CD4-positive, alpha-beta T cell treated with Interleukin-21 for 1 hour (primary cell): ENCODE measurements at places on chromosomes 12 and 14.

DNA sequence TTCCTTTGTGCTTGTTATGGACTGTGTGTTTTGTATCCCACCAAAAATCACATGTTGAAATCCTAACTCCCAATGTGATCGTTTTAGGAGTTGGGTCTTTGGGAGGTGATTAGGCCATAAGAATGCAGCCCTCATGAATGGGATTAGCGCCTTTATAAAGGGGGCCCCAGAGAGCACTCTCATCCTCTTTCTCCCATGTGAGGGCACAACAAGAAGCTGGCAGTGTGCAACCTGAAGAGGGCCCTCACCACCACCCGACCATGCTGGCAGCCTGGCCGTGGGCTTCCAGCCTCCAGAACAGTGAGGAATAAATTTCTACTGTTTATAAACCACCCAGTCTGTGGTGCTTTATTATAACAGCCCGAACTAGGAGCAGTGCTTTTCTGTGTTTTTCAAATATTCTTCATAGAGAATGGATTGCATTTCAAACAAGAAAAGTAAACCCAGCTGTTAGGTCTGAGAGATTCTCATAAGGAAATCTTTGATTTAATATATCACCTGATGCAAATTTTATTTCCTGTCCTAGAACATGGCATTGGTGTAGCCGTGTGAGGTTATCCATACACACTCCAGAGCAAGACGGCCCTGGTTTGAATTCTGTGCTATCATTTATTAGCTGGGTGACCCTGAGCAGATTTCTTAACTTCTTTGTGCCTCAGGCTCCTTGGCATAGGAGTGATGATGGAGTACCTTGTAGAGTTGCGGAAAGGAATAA is 27.8 kb downstream of the HSPB8 start:
- DNase-seq: no peak

DNA sequence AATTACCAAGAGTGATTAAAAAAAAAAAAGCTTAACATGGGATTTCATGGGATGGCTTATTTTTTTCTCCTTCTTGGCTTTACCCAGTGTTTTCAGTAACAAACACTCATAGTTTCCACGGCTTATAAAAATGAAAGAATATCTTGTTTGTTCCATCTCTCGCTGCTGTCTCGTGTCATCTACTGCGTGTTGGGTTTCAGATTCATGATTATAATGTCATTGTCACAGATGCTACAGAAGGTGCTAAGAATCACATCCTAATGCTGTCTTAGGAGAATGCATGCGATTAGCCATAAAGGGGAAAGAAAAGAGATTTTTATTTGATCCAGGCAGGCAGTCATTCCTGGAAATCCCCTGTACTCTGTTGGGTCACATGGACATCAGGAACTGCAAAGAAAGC is 1267.6 kb upstream of the TMEM132C start:
- DNase-seq: no peak

DNA sequence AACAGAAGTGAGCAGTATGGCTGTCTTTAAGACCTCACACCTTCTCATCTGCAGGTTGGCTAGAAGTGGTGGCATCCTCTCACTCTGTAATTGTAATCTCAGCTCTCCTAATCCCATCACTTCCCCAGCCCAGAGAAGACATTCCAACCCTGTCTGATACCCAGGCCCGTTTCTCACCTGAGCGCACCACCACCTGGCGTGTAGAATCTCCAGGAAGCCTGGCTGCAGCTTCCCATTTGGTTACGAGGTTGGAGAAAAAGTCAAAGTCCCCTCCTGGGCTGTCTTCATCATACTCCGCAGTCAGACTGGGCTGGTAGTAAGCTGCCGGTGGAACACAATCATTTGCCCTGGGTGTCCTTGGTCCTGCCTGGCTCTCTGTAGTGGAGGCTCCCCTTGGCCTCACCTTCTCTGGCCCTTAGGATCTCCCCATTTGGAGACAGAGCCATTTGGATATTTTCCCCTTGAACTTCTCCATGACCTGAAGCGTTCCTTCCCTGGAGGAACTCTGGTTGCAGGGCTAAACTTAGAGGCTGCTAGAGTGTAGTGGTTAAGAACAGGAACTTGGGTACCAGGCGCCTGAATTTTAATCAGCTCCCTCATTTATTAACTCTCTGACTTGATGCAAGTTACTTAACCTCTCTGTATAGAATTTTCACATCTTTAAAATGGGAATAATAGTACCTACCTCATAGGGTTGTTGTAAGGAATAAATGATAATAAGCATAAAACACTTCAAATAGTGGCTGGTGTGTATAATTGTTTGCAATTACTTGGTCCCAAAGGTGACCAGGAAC is 1.8 kb downstream of the SDR39U1 start:
- DNase-seq: no peak

GRCh38 chr14:105213361-105213760 is 32.2 kb upstream of the NUDT14 start:
- DNase-seq: no peak

GRCh38 chr12:27319848-27320247 is 12.8 kb upstream of the BMAL2 start:
- no peak for DNase-seq

- no peak for DNase-seq
Measured at GRCh38 chr12:131314524-131315090, 360.9 kb downstream of the ADGRD1 start.

DNA sequence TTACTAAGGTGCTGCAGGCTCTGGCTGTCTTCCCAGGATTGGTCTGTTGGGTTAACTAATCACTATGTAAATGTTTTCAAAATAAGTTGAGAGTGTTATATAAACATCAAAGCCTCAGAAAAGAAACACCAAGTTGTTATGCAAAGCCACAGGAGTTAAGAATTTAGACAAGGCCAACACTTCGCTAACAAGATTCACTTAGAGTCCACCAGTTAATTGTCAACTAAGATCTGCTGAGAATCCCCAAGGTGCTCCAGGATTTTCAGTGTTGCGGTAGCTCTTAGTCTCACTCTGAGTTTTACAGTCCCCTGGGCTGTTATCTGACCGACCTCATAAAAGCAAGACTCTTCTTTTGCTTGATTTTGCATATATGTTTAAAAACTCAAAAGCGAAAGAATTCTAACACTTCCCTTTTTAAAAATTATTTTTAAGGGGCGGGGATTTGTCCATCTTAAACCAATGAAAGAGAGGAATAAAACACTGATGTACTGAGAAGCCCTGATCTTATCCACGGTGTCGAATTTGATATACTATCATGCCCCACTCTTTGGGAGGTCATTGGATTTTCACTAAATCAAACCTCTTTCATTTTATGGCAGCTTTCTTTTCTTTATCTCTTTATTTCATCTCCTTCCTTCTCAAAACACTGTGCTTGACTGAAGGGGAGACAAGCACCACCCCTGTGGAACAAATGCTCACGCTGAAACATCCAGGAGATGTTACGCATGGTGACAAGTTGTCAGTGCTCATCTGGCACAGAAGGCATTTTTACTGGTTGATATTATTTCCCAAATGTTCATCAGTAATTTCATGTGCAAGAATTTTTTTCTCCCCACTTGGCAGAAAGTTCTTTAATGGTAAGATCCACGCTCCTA is 7.0 kb downstream of the NIN start:
- DNase-seq: peak; percentile 31

GRCh38 chr12:108702595-108703320 is 28.6 kb downstream of the CORO1C start:
- DNase-seq: no peak

GRCh38 chr12:123748161-123748560 is 13.9 kb upstream of the DNAH10 start:
- no peak for DNase-seq

GRCh38 chr12:1575408-1576401 is 18.7 kb downstream of the FBXL14 start:
- DNase-seq: no peak

GRCh38 chr14:38761033-38761432 is 342.0 kb downstream of the SEC23A start:
- no peak for DNase-seq

- DNase-seq: no peak
Measured at GRCh38 chr14:94962166-94962575, 192.3 kb upstream of the GSC start.

- no peak for DNase-seq
Measured at GRCh38 chr12:20641106-20641505, 54.0 kb upstream of the SLCO1C1 start.

DNA sequence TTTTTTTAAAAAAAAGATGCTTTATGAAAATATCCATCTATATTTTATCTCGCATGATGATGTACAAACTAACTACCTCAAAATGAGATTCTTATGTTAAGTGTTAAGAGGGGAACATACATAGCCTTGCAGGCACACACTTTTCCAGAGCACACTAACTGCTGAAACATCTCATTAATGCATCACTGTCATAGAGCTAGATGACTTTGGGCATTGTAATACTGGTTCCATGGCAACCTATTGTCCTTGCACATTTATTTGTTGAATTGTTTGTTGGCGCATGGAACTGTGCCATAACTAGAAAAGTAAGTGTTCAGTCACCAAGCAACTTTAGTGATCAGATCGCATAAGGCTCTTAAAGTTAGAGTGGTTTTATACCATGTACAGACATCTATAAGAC is 348.3 kb downstream of the GALC start:
- DNase-seq: no peak

DNA sequence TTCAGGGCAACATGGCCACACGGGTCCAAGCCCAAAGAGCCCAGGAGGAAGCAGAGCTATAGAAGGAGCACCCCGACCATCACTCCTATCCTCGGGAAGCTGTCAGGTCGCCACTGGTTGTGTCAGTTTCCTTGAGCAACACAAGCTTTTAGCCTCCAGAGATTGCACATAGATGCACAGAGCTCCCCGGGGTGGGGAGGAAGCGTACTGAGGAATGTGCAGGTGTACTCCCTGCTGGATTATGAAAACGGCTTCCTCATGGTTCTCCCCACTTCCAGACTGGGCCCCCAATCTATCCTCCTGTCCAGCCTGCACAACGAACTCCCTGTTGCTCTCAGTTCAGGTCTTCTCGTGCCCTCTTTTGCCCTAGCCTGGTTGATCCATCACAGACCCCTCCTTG is 30.3 kb upstream of the IRF2BPL start:
- DNase-seq: no peak

DNA sequence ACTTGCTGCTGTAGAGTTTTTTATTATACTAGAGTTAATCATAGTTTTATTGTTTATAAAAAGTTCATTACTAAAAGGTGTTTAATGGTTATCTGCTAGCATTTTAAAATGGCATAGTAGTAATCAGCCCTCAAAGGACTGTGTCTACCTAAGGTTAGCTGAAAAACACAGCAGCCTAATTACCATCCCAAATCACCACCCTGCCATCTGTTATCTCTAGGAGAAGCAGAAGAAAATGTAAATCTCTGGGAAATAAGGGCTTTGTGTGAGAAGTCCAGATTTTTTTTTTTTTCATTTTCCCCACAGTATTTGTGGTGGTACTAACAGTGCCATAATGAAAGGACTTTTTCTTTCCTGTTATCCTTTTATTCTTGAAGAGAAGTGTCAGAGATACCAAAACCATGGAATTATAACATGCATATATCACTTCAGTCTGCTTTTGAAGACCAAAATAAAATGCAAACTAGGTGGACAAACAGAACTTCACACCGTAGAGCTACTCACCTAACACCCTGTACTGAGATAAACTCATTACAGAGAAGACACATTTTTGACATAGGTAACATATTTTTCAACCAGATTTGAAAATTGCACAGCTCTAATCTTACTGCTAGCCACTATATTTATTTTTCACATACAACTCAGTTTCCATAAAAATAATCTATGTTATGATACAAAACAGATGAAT is 876.2 kb downstream of the C12orf50 start:
- no peak for DNase-seq

DNA sequence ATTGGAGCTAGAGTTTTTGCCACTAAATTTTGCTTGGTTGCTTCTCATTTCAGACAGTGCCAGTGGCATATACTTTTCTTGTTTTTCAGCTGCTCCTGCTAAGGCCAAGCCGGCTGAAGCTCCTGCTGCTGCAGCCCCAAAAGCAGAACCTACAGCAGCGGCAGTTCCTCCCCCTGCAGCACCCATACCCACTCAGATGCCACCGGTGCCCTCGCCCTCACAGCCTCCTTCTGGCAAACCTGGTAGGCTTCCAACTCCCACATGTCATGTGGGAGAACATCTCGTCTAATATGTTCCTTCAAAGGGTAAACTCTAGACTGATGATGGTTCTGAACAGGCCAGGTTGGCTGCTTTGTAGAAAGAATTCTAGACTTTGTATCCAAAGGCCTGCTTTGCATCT is 11.0 kb downstream of the DLST start:
- DNase-seq: no peak

DNA sequence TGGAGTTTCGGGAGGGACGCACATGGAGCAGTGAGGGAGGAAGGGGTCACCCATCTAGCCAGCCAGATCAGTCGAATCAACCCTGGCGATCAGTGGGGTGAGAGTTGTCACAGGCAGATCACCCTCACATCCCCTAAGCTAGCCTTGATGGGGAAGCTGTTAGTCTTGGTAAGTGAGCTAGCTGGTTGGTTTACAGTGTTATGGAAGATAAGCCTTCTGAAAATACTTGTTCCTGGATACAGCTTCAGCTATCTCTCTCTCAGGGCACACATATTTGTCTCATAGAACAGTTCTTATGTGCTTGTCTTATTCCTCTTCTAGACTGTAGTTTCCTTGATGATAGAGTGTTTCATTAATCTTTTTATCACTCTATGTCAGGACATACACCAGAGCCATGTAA is 26.2 kb upstream of the MANSC4 start:
- no peak for DNase-seq

DNA sequence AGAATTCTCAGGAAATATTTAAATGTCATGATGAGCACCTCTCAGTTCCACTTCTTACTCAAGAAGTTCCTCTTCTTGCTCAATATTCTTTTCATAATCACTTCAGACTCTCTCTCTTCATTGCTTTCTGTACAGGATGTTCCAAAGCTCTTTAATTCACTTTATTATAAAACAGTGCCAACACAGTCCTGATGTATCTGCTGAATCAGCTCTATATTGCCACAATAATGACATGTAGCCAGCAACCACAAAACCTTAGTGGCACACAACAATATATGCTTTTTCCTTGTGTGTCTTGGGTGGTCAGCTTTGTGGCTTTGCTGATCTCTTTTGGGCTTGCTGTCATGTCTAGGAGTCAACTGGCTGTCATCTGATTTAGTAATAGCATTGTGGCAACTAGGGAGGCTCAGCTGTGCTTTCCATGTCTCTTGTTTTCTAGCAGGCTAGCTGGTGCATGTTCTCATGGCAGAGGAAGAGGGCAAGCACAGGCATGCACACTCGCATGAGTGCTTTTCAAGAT is 52.8 kb upstream of the SLC2A13 start:
- no peak for DNase-seq

DNA sequence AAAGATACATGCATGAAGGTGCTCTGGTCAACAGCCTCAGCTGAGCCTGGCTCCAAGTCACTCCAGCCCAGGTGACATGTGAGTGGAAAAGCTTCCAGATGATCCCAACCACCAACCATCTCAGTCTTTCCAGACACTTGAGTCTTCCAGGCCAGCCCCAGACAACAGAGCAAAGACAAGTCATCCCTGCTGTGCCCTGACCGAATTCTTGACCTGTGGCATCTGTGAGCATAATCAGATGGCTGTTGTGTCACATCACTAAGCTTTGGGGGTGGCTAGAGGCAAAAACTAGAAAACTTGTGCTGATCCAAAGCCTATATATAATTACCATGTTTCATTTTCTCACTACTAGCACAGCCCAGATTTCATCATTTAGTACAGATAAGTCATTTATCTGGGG is 50.8 kb upstream of the ISM2 start:
- no peak for DNase-seq

- no peak for DNase-seq
Measured at GRCh38 chr14:42095155-42095554, 488.5 kb downstream of the LRFN5 start.
